Hindlimb muscle (tissue), 1 donor: ENCODE measurements at places on chromosomes 7 and 10. TPM values are rescaled to one million over a fixed set of nuclear protein-coding genes. Genes with fewer than 3 reads are reported as not detected.

SPDYE9 gene
- 1.9 TPM for polyA plus RNA-seq

SAP25 gene
- 3.5 TPM for polyA plus RNA-seq

SPOCK2 gene
- 3.6 TPM for polyA plus RNA-seq

MEOX2 gene
- 40.2 TPM for polyA plus RNA-seq

UPK3B gene
- polyA plus RNA-seq, result 0.26 TPM

AP1S1 gene
- 20.5 TPM for polyA plus RNA-seq

HMX3 gene
- polyA plus RNA-seq, result not detected

LIPN gene
- not detected for polyA plus RNA-seq

FLNC gene
- polyA plus RNA-seq, result 823 TPM

DNA sequence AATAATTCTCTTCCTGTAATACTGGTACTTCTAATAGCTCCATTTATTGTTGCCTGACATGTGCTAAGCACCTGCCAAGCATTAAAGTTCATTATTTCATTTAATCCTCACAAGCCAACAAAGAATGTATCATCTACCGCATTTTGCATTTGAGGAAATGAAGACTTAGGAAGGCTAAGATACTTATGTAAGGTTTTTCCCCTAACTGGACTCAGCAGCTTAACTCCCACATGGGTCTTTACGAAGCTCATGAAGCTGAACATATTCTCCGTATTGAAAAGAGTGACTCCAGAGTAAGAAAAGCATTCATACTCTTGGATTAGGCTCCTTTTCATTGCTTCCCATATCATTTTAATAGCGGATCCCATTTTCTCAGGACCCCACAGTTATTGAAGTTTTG is 155.7 kb upstream of the TMEM72 start:
- DNase-seq, result peak; percentile 32

GRCh38 chr7:125834421-125834820 is 904.8 kb upstream of the POT1 start:
- DNase-seq, result no peak

DNA sequence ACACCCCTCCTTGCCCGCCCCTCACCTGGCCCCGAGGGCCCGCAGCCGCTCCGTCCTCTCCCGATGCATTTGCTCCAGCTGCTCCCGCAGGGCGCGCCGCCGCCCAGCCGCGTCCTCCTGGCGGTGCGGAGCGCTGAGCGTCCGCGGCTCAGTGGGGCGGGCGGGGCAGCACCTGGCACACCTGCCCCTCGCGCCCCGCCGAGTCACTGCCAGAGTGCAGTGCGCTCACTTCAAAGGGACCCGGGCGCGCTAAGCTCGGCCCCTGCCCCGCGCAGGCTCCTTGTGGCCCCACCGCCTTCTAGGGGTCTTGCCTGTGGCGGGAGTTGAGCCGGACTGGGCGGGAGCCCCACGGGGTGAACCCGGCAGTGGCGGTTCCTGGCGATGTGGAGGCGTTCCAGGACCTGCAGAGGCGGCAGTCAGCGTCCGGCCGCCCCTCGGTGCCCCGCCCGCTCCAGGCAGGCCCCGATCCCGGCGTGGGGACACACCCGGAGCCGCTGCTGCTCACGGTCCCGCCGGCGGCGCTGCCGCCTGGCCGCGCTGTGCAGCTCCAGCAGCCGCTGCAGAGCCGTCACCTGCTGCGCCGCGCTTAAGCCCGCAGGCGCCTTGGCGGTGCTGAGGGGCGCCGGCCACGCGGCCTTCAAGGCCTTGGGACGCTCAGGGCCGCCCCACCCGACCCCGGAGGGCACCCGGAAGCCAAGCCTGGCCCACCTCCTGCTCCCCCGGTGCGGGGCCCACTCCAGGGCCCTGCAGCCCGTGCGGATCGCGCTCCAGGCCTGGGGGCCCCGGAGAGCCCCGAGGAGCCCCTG is 6.7 kb downstream of the ATP6V1F start:
- peak; percentile 67 for DNase-seq

DNA sequence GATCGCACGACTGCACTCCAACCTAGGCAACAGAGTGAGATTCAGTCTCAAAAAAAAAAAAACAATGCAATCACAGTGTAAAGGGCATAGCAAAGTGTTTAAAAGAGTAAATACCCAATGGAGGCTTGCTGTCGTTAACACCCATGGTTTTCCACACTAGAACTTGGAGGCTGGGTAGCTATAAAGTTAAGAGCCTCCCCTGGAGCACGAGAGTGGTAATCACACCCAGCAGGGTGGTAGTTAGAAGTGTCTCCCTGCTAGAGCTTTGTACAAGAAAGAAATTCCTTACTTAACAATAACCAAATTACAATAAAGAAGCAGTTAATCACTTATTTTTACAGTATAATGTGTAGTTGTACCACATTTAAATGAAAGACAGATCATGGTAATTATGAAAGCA is 1078.9 kb downstream of the NRG3 start:
- DNase-seq, result no peak

- no peak for DNase-seq
Measured at GRCh38 chr10:102743078-102743587, 615 bp upstream of the WBP1L start.

GRCh38 chr10:47452495-47453140 is 31.3 kb downstream of the ANXA8 start:
- DNase-seq, result no peak

DNA sequence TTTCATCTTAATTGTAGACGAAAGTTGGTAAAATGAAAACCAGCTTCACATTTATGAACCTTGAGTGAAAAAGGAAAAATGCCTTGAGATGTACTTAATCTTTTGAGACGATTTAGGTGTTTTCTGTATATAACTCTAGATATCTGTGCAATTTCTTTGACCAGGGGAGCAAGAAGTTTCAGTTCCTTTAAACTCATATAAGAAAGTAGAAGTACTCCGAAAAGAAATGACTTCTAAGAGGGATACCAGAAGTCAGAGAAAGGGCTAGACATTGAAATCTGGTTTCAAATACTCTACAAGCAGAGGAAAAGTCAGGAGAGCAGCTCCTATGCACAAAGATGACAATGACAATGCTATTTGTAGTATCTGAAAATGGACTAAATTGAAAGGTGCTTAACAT is 303.7 kb downstream of the BAMBI start:
- no peak for DNase-seq

- DNase-seq, result no peak
Measured at GRCh38 chr10:6013413-6014192, 36.3 kb upstream of the IL15RA start.

DNA sequence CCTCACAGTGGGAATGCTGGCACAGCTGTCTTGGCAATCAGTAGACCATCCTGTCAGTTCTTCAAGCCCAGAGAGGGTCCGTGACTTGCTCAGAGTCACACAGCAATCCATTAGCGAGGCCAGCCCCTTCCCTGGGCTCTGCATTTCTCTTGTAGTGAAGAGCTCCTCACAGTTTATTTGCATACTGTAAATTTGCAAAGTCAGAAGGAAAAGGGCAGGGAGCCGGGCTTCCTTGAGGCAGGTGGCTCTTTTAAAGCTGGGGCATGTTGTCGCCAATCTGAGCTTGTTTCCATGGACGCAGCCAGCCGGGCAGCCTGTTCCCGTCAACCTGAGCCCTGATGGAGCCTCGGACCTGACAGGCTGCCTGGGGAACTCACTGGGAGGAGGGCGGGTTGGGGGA is 123.4 kb downstream of the CUX1 start:
- no peak for DNase-seq

DNA sequence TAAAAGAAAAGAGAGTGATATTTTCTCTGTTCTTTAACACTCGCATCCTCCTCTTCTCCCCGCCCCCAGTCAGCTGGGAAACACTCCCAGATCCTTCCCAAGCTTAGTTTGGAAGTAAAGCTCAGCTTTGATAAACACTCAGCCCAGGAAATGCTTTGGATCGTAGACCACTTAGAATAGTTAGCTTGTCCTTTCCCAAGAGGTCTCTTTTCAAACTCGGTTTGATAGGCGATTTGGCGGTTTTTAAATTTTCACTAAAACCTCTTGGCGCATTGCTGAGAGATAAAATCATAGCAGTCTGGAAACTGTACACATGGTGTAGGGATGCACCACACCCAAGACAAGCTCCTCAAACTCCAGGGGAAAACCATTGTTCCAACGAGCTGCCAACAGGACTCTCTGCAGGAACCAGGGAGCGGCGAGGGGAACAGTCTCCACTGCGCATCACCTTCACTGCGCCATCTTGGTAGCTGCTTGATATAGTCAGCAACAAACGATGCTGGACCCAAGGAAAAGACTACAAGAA is 22.3 kb downstream of the SMURF1 start:
- peak; percentile 47 for DNase-seq

- peak; percentile 45 for DNase-seq
Measured at GRCh38 chr10:70381471-70382421, 679 bp downstream of the LRRC20 start.

- DNase-seq, result no peak
Measured at GRCh38 chr7:156816943-156817572, 75.9 kb downstream of the LMBR1 start.

GRCh38 chr7:149729586-149729982 is 43.8 kb downstream of the ZNF467 start:
- no peak for DNase-seq

DNA sequence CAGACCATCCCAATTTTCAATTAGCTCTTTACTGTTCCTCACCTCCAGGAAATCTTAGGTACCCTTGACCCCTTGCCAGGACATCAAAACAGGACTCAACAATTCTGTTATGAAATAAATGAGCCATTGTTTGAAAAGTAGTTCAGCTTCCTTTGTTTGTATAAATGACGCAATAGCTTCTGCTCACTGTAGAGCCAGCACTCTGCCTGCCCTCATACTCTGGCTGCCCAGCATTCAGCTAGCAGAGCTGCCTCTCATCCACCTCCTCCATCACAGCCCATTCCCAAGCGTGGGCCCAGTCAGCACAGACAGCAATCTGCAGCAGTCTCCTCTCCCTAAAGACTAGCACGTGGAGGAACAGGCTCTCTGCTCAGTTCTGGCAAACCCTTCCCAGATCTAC is 478.6 kb downstream of the GRID1 start:
- no peak for DNase-seq

DNA sequence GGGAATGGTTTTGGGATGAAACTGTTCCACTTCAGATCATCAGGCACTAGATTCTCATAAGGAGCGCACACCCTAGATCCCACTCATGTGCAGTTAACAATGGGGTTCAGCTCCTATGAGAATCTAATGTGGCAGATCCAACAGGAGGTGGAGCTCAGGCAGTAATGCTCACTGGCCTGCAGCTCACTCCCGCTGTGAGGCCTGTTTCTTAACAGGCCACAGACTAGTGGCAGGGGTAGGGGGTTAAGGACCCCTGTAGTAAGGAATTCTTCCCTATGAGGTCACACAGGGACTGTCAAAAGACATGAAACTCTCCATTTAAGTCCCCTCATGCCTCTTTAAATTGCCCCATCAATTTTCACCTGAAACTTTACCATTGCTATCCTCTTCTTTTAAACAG is 8.0 kb downstream of the HGF start:
- no peak for DNase-seq

DNA sequence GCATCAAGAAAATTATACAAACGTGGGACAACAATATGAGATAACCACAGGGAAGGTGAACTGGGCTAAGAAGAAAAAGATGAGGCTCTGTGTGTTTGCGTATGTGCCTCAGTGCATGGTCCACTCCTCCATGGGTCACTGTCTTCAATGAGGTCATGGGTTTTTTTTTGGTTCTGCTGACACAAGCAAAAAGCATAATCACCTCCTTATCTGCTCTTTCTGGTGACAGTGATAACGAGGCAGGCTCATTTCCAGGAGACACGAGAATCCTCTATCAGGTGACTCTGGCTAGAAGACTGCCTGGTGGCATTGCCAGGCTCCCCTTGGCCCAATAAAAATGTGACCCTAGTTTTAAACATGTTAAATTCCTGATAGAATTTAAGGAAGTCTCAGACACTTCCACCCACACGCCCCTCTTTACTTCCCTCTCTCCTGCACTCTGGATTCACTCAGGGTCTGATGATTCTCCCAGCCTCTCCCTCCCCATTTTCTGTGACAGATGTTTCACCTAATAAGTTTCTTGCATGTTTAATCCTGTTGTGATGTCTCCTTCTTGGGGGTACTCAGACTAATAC is 35.3 kb upstream of the CDCA7L start:
- DNase-seq, result no peak

- DNase-seq, result peak; percentile 89
Measured at GRCh38 chr7:129188372-129188891, at the start of gene SMO. SMO (plus strand) TSS chr7:129188633; CDS start chr7:129189152, 519 bp downstream.

DNA sequence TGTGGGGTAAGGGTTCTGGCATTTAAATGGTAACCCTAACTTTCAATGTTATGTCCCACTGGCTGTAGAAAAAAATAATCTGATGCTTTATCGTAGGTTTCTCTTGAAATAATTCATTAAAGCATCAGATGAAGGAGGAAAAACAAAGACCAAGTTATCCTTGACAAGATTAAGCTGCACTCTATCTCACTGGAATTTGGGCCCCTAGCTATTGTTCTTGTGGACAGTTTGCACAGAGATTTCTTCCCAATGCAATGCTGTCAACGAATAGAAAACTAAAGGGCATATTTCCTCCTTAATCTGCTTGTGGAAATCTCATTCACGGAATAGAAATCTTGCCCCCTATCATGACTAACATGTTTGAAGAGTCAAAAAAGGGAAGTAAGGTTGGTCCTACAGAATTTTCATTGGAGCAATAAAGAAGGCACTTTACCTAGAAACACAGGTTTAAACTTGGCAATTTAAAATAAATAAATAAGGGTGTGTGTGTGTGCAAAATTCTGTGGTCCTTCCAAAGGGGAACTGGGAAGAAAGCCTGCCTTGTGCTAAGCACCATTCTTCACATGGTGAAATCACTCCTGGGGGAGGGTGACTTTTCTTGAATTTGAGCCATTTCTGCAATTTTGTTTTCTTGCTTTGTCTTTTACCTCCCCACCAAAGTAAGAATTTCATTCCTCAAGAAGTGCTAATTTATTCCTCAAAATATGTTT is 242.8 kb downstream of the GLI3 start:
- no peak for DNase-seq
